ENCODE measurements at places on chromosomes 3 and 15.
A peak's percentile ranks its signal among the peaks of the same experiment; 100 is the strongest.

- no peak for DNase-seq
Observed at GRCh38 chr3:71177375-71177774, 406.2 kb downstream of the FOXP1 start.

DNA sequence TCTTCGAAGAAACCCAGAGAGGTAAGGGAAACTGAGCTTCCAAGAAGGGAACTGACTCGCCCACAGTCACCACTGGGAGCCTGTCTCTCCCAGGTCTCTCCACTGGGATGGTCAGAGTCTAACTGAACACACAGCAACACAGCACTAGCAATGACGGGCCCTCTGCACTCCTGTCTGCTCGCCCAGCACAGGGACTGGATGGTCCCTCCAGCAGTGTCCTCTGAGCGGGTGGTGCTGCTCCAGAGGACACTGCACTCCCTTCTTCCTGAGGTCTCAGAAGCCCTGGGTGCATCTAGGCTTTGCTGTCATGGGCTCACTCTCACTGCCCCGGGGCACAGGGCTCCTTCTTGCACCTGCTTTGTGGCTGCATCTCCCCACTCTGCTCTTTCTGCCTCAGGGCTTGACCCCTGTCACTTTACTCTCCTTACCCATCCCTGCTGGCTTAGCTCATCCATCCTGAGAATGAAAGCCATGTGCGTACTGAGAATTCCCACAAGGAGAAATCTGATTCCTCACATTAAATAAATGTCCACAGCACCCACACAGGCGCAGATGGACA lies 356.6 kb downstream of the GABRG3 start:
- no peak for DNase-seq

GRCh38 chr15:36658898-36659639 lies 79.6 kb downstream of the CDIN1 start:
- DNase-seq, result no peak

GRCh38 chr3:123535580-123535979 lies 49.3 kb downstream of the HACD2 start:
- no peak for DNase-seq

DNA sequence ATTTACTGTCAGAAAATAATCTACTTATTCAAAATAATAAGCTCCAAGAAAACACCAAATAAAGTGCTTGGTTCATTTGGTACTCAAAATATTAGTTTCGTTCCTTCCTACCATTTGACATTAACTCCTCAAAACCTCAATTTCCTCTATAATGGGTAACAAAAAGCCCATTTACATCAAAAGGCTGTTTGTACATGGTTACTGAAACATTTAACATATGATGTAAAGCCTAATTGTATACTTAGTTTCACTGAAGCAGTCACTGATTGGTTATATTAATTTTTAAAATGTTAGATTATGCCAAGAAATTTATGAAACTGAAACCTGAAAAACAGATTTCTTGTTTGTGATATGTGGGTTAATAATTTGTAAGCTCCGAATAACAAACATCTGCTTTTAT lies 14.7 kb downstream of the XRN1 start:
- DNase-seq, result no peak

- no peak for DNase-seq
Observed at GRCh38 chr3:149764302-149764701, 12.0 kb upstream of the COMMD2 start.

GRCh38 chr3:123332124-123332641 lies 116.7 kb downstream of the ADCY5 start:
- no peak for DNase-seq

DNA sequence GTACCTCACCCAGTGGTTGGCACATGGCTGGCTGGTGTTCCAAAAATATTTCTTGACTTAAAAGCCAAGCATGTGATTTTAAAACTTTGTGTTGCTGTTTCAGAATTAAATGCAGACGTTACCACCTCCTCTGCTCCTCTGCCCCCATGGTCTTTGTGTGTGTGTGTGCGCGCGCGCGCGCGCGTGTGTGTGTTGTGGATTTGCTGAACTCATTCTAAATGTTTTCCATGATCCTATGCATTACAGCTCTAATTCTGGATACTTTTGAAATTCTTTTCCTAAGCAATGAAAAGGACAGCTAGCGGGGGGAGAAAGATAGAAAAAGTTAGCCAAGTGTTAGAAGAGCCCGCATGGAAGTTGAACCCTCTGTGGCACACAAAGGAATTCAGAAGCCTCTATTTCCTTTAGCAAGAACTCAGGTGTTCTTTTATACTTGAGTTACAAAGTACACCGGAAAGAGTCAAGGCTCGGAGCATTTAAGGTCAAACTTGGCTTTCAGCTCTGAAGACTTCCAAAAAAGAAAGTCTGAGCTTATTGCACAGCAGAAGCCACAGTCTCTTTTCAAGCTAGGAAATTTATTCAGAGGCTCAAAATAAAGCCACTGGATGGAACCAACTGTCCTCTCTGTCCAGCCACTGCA lies 350.5 kb upstream of the TBL1XR1 start:
- no peak for DNase-seq

- DNase-seq, result no peak
Observed at GRCh38 chr3:173140986-173141385, at the start of gene SPATA16. SPATA16 (minus strand) TSS chr3:173141235; CDS start chr3:173117731, 23,504 bp downstream.

GRCh38 chr3:123282461-123282860 lies 80.7 kb downstream of the SEC22A start:
- DNase-seq, result no peak

- DNase-seq, result no peak
Observed at GRCh38 chr3:140368223-140368811, 309.5 kb upstream of the TRIM42 start.

- no peak for DNase-seq
Observed at GRCh38 chr15:72509484-72509883, 35.4 kb downstream of the ARIH1 start.

- DNase-seq, result peak; percentile 73
Observed at GRCh38 chr3:11757441-11757875, 89.2 kb downstream of the TAMM41 start.

GRCh38 chr3:30102356-30102755 lies 504.0 kb upstream of the TGFBR2 start:
- DNase-seq, result no peak

GRCh38 chr15:101411581-101411980 lies 77.9 kb downstream of the PCSK6 start:
- DNase-seq, result no peak

GRCh38 chr3:132624790-132625189 lies 27.7 kb downstream of the ACKR4 start:
- DNase-seq, result no peak

DNA sequence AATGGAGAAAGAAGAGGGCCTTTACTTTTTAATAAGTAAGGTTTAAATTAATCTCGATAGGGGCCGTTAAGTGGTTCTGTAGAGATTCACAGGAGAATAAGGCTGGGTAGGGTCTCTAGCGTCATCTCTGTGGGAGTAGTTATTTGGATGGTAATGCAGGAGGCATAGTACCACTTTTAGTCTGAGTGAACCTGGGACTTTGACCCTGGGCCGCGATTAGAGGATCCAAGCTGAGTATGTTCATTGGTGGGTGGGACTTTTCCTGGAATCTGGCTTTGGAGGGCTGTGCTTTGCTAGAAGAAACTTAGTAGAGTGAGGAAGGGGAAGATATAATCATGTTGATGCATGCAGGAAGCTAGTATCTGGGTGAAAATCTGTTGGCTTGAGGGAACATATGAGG lies 4.0 kb downstream of the LPP start:
- no peak for DNase-seq

DNA sequence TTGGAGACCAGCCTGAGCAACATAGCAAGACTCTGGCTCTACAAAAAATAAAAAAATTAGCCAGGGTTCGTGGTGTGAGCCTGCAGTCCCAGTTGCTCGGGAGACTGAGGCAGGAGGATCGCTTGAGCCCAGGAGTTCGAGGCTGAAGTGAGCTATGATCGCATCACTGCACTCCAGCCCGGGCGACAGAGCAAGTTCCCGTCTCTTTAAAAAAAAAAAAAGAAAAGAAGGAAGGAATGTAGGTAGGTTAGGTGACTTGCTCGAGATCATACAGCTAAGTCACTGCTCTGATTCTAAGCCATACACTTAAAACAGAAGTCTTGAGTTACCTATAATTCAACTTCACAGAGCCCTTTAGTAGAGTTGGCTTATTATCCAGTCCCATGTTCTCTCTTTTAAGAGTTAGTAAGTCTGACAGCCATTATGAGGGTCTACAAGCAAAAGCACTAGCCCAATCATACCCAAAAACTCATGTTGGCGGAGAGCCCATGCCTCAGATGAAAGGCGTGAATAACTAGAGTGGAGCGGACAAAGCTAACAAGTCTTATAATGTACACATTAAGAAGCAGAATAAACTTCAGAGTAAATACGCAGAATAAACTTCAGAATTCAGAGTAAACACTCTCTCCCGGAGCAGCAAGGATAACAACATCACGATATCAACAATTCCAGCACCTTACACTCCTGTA lies 768 bp downstream of the AAGAB start:
- no peak for DNase-seq

DNA sequence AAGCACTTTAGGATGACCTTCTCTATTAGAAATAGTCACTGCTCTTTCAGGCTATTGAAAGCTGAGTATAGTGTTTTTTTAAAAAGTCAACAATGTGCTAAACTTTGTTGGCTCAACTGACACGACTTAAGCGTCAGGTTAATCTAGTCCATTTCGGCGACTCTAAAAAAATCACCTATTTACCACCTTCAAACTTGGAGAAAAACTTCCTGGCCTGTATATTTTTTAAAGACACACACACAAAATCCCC lies 517.8 kb downstream of the FOXP1 start:
- no peak for DNase-seq

GRCh38 chr3:55165278-55165677 lies 237.4 kb upstream of the LRTM1 start:
- no peak for DNase-seq

- no peak for DNase-seq
Observed at GRCh38 chr3:21508246-21508645, 242.8 kb downstream of the ZNF385D start.
